Stimulated activated CD8-positive, alpha-beta memory T cell treated with anti-CD3 and anti-CD28 coated beads, Interleukin-15, amount 100 ng/mL, for 1 hour (primary cell): ENCODE measurements at places on chromosomes 5 and 9.

GRCh38 chr9:89528540-89528939 lies 30.6 kb upstream of the SEMA4D start:
- no peak for DNase-seq

GRCh38 chr9:113579283-113580040 lies 115.9 kb downstream of the RGS3 start:
- no peak for DNase-seq

- DNase-seq = no peak
These were observed 32.4 kb downstream of the NEK6 start for GRCh38 chr9:124290053-124290591.

GRCh38 chr5:173032730-173033129 lies 23.4 kb upstream of the CREBRF start:
- no peak for DNase-seq

GRCh38 chr5:158154226-158155005 lies 295.5 kb upstream of the CLINT1 start:
- DNase-seq = no peak

- DNase-seq = no peak
These were observed 86.1 kb downstream of the C5orf15 start for GRCh38 chr5:133882389-133882695.

DNA sequence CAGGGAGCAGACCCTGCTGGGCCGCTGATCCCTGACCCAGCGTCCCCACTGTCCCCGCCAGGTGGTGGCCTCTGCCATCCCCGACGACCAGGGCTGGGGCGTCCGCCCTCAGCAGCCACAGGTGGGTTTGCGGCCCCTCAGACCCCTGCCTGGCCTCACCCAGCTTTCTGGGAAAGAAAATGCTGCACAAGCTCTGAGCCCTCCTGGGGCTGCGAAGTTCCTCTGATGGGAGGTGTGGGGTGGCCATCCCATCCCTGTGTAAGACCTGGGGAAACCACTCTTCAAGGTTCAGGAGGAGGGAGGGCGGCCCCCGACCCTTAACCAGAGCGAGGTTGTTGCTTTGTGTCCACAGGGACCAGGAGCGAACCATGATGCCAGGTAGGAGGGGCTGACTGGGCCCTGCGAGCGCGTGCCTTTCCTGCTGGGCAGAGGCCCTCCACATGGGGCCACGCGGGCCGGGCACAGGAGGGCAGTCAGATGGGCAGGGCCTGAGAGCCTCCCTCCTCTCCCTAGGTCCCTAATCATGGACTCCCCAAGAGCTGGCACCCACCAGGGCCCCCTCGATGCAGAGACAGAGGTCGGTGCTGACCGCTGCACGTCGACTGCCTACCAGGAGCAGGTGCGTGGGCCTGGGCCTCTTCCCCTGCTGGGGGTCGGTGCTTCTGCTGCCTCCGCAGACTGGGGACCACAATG lies 7.7 kb downstream of the NOXA1 start:
- no peak for DNase-seq

- DNase-seq = no peak
These were observed 13.5 kb downstream of the ARL14EPL start for GRCh38 chr5:116045821-116046220.

- DNase-seq = no peak
These were observed 157.0 kb downstream of the SH3GL2 start for GRCh38 chr9:17735859-17736258.

- DNase-seq = no peak
These were observed 15.9 kb downstream of the TCF7 start for GRCh38 chr5:134130239-134130945.

GRCh38 chr5:167578977-167579692 lies 712.3 kb upstream of the WWC1 start:
- no peak for DNase-seq

GRCh38 chr5:180832638-180833068 lies 28.4 kb downstream of the ZFP62 start:
- DNase-seq = no peak

DNA sequence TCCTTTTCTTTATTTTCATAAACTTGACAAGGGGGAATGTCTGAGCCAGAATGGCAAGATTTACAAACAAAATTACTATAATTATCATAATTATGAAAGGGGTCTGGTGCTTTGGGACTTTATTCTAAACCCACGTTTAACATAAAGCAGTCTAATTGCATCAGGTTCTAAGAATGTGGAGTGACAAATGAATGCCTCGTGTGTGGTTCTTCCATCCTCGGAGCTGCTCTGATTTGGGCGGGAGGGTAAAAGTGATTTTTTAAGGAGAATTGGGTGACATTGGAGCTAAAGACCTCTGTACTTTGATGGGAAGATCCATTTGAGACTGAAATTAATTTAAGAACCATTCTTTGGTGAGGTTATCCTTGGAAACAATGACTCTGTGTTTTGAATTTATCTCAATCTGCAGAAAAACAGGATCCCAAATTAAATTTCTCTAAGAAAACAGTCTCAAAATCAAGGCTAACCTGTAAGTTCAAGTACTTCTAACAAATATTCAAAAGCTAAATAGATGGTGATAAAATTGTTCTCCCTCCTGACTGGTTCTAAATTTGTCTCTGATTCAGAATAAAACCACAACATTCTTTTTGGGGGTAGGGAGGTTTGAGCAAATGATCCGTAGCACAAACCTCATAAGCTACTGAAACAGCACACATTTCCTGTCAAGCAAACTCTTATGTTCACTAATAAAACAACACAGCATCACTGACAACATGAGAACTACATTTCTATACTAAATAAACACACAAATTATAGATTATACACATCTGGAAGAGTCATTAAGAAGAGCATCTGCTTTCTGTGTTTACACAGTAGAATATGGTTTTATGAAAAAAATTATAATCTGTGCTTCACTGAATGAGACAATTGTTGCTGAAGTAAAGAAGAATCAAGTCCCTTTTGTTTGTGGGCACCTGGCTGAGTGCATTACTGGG lies 85.5 kb downstream of the DCP2 start:
- no peak for DNase-seq

- DNase-seq = no peak
These were observed 256.4 kb downstream of the ICE1 start for GRCh38 chr5:5678909-5679308.

DNA sequence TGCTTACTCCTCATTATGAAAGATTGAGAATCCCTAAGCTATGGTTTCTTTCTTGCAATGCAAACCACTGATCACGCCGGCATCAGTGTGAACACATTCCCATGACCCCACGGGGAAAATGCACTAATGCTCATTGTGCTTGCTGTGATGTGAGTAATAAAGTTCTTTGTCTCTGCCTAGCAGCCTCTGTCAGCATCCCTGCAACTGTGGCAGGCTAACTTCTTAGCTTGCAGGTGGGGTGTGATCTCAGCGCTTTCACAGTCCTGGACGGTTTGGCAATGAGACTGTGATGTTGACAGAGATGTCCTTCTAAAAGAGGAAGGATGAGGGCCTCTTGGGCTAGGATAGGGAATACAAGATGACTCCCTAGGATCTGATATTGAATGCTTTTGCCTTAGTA lies 1218.7 kb downstream of the EFNA5 start:
- no peak for DNase-seq

- no peak for DNase-seq
These were observed 215.1 kb upstream of the RFX3 start for GRCh38 chr9:3740690-3741419.
